NCI-H1417 (cell line): ENCODE measurements at places on chromosomes 3 and 15.

- DNase-seq = no peak
Measured at GRCh38 chr3:195210266-195210973, 60.5 kb downstream of the XXYLT1 start.

- no peak for DNase-seq
Measured at GRCh38 chr15:36875740-36876334, 224.5 kb downstream of the MEIS2 start.

DNA sequence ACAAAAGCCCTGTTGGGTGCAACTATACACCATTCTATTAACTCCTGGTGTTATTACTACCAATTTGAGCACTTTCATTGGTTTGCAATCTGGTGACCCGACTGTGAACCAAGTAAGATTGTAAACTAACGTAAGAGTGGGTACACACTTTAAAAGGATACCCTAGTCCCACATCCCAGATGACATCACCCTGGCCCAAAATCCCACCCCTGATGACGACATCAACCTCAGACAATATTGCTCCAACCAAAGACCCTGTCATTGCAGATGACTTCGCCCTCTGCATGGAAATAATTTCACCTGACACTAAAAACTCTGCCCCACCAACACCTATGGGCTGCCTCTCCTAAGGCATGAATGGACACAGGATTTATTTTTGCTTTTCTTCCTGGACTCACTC is 25.6 kb upstream of the MKRN3 start:
- DNase-seq = no peak

GRCh38 chr15:73944161-73945129 is 18.2 kb downstream of the LOXL1 start:
- DNase-seq = no peak

DNA sequence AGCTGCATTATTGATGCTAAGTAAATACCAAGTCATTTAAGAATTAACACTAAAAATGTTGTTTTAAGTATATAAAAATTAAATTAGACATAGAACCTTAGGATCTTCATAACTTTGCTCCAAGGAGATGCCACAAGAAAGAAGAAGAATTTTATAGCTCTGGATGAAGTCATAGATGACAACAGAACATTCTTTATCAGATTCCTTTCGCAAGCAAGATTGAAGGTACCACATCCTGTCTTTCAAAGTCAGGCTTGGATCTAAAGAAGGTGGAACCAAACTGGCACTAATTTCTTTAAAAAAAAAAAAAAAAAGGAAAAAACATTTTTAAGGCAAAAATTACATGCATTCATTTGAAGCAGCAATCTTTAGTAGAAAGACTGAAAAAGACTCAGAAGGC is 62.5 kb downstream of the POLQ start:
- DNase-seq = no peak

GRCh38 chr15:29945943-29946596 is 123.8 kb upstream of the TJP1 start:
- DNase-seq = no peak

DNA sequence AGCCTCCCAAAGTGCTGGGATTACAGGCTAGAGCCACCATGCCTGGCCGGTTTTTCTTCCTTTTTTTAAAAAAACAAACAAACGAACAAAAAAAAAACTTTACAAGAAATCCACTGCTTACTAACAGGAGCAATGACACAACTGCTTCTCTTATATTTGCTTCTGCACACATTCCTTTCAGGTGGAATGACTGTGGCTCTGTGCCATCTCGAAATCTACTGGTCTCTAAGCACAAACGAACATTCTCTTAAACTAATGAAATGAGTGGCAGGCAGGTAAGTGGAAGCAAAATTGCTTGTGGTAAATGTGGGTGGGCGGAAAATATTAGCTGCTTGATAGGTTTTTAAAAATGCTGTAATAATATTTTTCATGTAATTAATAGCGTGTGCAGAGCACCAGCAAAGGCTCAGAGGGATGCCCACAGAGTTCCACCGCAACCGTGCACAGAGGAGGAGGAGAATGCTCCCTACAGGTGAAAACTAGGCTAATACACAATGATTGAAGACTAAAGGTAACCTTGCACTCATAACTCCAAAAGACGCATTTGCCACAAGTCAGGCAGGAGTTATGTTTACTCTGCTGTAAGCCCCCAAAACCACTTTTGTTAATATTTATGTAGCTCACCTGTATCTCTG is 77.4 kb downstream of the LSAMP start:
- DNase-seq = no peak

GRCh38 chr3:128424508-128425069 is 42.1 kb downstream of the DNAJB8 start:
- DNase-seq = no peak

- DNase-seq = no peak
Measured at GRCh38 chr3:54046641-54047214, 75.6 kb upstream of the CACNA2D3 start.

DNA sequence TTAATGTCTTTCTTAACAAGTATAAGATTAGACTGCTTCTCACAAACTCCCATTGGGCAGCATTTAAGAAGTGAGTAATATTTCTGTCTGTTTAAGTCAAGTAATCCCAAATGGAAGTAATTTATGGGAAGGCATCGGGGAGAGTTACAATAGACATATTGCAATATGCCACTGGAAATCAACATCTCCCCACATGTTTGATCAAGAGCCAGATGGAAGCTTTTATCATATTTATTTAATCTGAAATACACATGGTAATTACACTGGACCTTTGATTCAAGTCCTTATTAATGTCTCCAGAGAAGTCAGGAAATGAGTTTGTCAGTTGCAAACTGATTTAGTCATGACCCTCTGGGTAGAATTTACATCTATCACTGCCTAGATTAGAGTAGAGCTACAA is 943.8 kb downstream of the VGLL3 start:
- peak; percentile 72 for DNase-seq

- no peak for DNase-seq
Measured at GRCh38 chr3:66463730-66464511, 36.9 kb downstream of the LRIG1 start.

- no peak for DNase-seq
Measured at GRCh38 chr3:3141939-3142338, 15.2 kb downstream of the TRNT1 start.

DNA sequence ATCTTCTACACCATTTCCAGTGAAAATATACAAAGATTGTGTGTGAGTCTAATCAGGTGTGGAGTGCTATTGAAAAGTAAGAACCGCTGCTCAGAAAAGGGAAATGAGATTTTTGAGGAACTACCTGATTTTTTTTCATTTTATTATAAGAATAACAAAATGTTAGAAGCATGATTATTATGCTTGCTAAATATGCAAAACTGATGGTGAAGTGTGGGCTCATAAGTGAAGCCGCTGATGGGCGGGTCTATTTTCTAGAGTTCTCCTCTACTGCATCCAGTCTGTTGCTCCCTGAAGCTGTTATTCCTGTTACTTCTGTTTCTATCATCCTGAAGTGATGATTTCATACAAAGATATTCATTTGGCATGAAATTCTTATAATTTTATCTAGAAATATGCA is 612.0 kb downstream of the CADM2 start:
- DNase-seq = no peak

DNA sequence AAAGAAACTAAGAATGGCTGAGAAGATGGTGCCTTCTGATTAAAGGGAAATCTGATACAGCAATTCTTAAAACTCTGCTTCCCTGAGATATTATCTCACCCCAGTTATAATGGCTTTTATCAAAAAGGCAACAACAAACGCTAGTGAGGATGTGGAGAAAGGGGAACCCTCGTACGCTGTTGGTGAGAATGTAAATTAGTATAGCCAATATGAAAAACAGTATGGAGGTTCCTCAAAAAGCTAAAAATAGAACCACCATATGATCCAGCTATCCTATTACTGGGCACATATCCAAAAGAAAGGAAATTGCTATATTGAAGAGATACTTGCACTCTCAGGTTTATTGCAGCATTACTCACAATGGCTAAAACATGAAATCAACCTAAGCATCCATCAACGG is 65.1 kb downstream of the GOLIM4 start:
- DNase-seq = peak; percentile 68

DNA sequence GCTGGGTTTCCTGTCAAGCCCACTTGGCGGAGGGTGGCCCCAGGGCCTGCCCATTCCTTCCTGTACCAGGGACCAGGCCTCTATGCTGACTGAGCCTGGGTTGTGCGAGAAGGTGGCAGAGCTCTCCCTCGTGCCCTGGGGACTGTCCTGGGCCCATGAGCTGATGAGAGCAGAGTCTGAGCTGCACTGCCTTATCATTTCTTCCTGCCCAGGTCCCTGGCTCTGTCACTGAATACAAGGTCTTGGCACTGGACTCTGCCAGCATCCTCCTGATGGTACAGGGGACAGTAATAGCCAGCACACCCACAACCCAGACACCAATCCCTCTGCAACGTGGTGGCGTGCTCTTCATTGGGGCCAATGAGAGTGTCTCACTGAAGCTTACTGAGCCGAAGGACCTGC is 7.5 kb downstream of the MPI start:
- no peak for DNase-seq

DNA sequence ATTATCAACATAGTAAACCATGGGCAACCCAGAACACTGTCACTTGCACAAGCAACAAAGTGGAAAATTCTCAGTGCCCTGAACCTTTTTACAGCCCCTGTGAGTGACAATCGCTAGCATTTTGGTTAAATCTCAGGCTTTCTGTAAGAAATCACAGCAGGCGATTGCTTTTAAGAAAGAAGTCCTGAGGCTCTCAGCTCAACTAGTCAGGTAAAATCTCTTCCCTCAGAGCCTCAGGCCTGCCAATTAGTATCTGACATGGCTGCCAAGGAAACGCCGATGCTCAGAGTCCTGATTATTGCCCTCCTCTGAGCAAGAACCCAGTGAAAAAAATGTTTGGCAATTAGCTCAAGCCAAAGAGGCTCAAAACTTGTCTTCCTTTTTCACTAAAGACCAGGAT is 530.8 kb downstream of the DIPK2A start:
- no peak for DNase-seq

DNA sequence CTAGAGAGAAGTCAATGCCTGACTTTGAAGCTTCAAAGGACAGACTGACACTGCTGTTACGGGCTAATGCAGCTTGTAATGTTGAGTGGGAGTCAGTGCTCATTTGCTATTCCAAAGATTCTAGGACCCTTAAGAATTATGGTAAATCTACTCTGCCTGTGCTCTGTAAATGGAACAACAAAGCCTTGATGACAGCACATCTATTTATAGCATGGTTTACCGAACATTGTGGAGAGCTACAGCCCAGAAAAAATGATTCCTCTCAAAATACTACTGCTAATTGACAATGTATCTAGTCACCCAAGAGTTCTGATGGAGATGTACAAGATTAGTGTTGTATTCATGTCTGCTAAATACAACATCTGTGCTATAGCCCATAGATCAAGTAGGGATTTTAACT is 262.3 kb downstream of the EPHA6 start:
- DNase-seq = no peak

DNA sequence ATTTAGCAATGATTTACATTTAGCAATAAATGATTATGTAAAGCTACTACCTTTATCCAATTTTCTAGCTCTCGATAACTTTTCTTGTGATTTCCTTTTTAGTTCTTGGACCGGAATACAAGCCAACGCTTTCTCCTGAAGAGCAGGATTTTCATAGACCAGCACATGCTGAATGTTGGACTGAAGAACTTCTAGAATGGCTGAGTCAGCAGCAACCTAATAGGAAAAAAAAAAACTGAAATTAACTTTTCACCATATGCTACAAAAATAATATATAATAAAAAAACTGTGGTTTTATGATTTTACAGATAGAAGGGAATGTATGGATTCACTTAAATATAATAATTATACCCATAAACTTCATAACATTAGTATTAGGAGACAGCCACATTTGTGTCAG is 32.2 kb downstream of the NGLY1 start:
- DNase-seq = no peak

- no peak for DNase-seq
Measured at GRCh38 chr3:160617636-160618035, 52.3 kb upstream of the KPNA4 start.

- DNase-seq = no peak
Measured at GRCh38 chr3:189092547-189092946, 79.2 kb upstream of the TPRG1 start.

DNA sequence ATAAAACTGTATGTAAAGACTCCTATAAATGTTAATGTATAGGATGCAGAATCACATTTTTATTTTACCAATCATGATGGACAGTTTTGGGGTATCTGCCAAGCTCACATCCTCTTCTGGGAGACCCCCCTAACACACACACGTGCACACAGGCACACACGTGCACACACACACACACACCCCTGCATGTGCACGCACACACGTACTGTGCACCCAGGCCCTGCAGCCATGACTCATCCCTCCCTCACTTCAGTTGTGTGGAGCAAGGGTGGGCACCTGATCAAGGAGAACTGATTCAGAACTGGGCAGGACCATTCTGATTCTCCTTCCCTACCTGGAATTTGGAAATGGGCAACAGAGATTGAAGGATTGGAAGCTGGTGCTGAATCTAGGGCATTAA is 16.0 kb upstream of the MINDY4B start:
- no peak for DNase-seq

DNA sequence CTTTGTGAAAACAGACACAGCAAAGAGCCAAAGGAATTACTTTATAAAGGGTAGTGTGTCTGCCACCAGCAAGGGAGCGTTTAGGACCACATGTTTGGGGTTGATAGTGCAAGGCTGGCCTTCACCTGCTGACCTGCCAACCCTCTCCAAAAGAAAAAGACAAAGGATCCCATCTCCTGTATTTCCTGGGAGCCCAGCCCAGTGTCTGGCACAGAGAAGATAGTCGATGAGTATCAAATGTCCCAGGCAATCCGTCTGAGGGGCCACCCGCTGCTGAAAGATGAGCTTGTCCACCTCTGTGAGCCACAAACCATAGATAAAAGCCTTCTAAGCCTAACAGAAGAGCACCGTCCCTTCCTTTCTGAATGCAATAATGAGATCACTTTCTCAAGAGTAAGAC is 154.8 kb upstream of the CTNNB1 start:
- DNase-seq = no peak

DNA sequence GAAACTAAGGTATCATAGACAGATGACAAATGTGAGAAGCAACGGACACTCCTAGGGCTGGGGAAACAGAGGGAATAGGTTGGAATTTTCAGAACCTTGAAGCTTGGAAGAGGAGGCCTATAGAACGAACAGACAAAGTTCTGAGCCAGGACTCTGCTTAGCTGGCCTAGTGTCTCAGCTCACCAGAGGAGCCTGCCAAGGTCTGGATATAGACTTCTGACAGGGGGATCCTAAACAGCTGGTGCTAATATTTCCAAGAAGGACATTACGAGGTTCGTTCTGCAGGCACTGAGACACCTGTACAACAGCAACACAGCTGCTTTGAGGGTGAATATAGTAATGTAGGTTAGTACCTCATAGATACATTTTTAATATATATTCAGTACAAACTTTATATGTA is 266.3 kb downstream of the CHL1 start:
- no peak for DNase-seq
